ENCODE measurements at places on chromosomes 13 and 19. TPM values are rescaled to one million over a fixed set of nuclear protein-coding genes. Genes with fewer than 3 reads are reported as not detected.

GRCh38 chr19:10491472-10492047 lies 11.6 kb downstream of the KEAP1 start:
- no peak for DNase-seq

DNA sequence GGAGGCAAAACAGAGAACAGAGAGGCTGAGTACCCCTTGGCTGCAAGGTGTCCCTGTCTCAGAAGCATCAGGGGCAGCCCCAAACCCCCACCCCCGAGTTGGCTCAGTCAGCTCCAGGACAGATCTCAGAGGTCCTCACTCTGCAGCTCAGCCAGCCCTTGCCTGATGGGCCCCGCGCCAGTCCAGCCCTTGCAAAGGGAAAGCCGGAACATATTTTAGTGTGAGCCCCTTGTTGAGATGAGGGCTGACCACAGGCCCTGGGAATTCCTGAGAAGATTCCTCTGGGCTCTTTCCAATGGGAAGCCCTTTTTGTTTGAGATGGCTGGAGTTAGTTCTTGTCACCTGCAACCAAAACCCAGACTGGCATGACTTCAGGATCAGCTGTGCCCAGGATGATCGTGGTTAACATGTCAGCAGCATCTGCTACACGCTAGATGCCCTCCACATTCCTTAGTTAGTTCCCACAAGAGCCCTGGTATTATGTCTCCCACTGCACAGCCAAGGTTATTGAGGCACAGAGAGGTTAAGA lies 33.9 kb upstream of the CCNE1 start:
- no peak for DNase-seq

DNA sequence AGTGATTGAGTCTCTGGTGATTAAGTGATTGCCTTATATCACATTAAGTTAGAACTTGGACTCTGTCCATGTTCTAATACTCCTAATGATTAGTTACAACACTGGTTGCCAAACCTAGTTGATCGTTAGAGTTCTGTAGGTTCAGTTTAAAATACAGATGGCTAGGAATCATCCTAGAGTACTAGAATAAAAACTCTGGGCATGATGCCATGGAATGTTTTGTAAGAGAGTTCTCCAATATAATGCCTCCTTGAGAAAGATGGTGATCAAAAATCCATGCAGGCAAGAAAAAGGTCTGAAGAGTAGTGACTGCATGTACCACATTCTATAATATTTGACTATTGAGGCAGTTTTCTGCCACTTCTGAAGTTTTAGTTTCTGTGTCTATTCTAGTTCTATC lies 176.3 kb downstream of the GPC5 start:
- peak; percentile 1 for DNase-seq

Gene ALKBH7
- 20.2 TPM for total RNA-seq

Gene CD37
- not detected for total RNA-seq

- no peak for DNase-seq
Observed at GRCh38 chr13:42834946-42835345, 53.6 kb downstream of the FAM216B start.

DNA sequence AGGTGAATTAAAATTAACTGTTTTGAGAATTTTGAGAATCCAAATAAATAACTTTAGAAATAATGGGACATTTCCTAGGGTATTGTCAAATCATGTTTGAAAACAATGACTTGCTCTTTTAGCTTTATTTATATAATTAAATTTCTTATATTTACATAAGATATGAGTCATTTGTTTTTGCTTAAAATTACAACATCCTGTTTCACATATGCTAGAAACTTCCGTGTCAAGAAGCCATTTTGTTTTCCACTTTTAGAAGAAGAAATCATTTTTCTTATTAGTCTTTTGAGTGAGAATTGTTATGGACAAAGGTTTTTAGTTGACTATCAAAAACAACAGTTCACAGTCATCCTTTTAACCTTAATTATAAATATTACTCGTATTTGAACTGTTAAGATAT lies 48.2 kb downstream of the DPY19L3 start:
- peak; percentile 6 for DNase-seq

GRCh38 chr13:48576448-48577010 lies 43.6 kb upstream of the RCBTB2 start:
- DNase-seq, result no peak

Gene ZNF497
- total RNA-seq, result 0.97 TPM

- DNase-seq, result no peak
Observed at GRCh38 chr13:30510091-30510490, 44.4 kb upstream of the HMGB1 start.

Gene HSH2D
- not detected for total RNA-seq

Gene ACER1
- total RNA-seq, result 0.22 TPM

GRCh38 chr13:60379837-60380565 lies 17.0 kb upstream of the TDRD3 start:
- DNase-seq, result peak; percentile 3

GRCh38 chr19:3573162-3573857 lies 566 bp downstream of the HMG20B start:
- peak; percentile 66 for DNase-seq

DNA sequence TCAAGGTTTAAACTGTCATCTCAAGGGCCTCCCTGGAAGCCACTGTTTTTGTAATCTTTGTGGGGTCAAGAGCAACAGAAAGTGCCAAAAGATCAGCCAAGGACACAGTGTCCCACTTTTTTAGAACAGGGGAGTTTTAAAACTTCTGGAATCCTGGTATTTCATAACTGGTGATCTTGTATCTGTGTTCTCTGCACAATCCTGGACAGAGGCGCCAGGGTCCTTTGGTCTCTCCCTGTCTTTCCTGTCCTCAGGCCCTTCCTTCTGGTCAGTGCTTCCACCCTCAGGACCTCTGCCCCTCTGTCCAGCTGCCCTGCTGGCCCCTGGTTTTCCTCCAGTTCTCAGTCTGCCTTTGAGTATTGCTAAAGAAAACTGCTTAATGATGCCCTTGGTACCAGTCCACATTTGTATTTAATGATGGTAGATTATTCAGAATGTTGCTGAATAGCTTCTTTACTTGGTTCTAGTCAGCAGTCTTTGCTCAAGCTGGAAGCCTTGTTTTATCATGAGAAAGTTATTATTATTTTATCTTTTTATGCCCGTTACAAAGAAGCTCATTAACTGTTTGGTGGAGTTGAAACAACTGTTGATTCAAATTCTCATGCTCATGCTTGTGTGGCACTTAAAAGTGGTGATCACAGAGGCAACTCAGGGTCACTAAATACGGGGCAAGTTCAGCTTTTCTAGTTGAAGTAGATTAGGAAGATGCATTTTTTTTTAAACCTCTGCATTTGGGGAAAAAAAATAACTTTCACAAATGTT lies 47.5 kb downstream of the WASF3 start:
- DNase-seq, result no peak

Gene B3GLCT
- 18.3 TPM for total RNA-seq

DNA sequence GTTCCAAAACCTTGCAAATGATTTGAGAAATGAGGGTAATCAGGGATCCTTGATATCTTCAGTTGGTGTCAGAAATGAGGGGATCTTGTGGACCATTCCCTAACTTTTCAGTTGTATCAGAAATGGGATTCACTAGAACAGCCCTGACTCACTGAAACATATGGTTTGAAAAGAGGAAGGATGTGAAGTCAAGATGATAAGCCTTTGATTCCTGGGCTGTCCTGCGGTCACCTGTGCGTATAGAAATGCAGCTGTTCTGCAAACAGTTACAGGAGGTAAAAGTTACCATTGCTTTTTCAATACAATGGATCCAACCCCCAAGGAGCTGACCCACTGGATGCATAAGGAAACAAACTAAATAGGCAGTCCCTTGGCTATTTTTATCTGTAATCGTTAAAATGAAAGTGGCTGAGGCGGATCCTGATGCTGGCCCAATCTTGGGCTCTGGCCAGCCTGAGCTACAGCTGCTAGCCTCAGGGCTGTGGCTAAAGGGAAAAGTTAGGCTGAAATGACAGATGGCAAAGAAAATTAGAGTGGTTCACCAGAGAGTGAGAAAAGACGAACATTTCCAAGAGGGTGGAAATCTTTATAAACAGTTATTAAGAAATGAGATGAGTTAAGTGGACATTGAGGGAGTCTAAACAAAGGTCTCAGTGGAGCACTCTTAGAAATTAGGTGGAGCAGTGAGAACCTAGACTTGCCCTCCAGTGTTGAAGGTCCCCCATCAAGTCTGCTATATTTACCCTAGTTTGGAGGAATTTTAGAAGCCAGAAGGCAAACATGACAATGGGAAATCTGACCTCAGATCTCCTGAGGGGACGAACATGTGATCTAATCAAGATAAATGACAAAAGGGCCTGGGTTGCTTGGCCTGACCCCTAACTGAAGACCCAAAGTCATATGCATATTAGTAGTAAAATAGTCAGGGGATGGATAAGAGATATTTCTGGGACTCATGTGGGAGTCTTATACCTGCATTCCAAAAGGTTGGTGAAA lies 7.6 kb downstream of the SIGLECL1 start:
- no peak for DNase-seq

Gene ZNF222
- 6.6 TPM for total RNA-seq

Gene PDE4C
- under 0.01 TPM for total RNA-seq

DNA sequence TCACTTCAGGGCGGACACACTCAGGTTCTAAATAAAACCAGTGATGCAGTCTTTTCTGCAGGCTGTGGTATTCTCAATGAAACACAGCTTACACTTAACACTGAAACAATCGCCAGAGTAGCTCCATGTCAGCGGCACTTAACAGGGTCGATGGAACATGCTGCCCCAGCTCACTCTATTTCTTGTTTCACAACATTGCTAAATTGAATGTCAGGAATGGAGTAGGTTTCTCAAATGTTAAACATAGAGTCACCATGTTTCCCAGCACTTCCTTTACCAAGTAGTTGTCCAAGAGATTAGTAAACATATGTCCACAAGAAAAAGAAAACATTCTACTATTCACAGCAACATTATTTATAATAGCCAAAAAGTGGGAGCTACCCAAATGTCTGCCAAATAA lies 306.9 kb downstream of the SLITRK6 start:
- DNase-seq, result no peak

Gene CALR3
- not detected for total RNA-seq

- DNase-seq, result no peak
Observed at GRCh38 chr19:19649580-19649995, 6.1 kb upstream of the GMIP start.

DNA sequence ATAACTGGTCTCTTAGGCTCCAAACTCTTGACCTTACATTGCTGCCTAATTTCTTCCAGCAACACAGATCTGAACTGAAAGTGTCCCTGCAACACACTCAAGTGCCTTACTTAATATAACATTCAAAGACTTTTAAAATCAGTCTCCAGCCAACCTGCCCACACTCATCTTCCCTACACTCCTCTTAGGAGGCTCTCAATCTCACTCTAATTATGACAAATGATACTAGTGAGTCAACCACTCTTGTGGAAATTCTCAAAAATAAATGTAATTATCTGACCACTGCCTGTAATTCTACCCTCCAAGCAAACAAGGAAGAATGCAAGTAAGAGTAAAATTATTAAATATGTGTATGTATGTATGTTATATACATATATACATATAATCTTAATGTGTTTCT lies 348.1 kb upstream of the MIR17HG start:
- no peak for DNase-seq

GRCh38 chr19:47758443-47758804 lies 13.1 kb downstream of the NOP53 start:
- no peak for DNase-seq

- no peak for DNase-seq
Observed at GRCh38 chr13:84136582-84136981, 254.3 kb upstream of the SLITRK1 start.

- no peak for DNase-seq
Observed at GRCh38 chr19:41407271-41407670, 9.7 kb downstream of the BCKDHA start.

- DNase-seq, result no peak
Observed at GRCh38 chr19:13838435-13839129, 38.4 kb upstream of the NANOS3 start.

- DNase-seq, result no peak
Observed at GRCh38 chr13:67445436-67445835, 215.3 kb upstream of the PCDH9 start.

DNA sequence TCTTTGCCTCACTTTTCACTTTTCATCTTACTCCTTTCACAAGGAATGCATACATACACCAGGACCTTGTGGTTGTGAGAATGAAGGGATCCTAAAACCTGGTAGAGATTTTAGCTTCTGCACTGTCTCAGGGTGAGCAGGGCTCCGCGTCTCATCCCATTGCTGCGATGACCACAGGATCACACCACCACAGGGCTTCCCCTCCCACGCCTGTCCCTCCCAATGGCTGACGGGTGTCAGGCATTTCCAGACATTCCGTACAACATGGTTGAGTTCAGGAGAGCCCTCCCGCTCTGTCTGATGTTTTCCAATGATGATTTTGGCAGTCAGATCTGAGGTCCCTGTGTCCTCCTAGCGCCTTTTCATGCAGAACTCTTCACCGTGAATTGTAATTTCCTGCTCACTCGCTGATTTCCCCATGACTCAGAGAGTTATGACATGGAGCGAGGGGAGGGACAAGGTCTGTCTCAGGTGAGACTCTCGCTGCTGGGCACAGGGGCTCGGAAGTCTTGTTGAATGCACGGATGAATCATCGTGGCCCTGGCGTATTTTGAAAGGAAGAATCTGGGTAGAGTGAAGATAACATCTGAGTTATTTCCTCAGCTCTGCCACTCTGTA lies 102.8 kb downstream of the TEX29 start:
- no peak for DNase-seq

Gene EBI3
- 0.76 TPM for total RNA-seq

Gene PLIN4
- total RNA-seq, result not detected

- peak; percentile 73 for DNase-seq
Observed at GRCh38 chr19:343941-344624, 513 bp downstream of the MIER2 start.

DNA sequence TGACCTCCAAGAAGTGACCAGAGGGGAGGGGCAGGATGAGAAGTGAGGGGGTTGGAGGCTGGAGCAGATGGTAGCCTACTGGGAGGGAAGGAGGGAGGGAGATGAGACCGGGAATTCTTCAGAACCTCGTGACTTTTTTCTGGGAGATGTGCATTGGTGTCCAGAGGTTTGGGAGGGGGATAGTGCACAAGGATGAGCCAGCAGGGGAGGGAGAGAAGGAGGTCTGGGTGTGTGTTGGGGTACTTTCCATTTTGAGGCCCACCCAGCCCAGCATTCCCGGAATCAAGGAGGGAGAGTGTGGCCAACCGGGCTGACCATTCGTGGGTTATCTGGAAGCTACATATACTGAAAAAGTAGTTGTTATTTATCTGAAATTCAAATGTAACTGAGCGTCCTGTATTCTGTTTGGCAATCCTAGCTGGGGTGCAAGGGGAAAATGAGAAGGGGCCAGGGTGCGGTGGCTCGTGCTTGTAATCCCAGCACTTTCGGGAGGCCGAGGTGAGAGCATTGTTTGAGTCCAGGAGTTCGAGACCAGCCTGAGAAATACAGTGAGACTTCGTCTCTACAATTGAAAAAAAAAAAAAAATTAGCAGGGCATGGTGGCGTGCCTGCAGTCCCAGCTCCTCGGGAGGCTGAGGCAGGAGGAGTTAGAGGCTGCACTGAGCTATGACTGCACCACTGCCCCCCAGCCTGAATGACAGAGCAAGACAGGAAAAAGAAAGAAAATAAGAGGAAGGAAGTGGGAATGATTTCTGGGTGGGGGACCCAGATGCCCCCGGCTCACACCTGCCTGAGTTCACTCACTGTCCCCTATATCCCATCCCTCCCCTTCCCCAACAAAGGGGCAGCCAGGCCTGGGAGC lies 4.4 kb upstream of the C3 start:
- DNase-seq, result no peak

GRCh38 chr13:61276401-61276800 lies 139.2 kb downstream of the PCDH20 start:
- DNase-seq, result no peak

GRCh38 chr19:2771786-2772674 lies 11.0 kb downstream of the SGTA start:
- DNase-seq, result no peak

Gene MAP4K1
- total RNA-seq, result not detected
